ENCODE measurements at places on chromosomes 5 and 9.

GRCh38 chr9:95103281-95103771, 214.2 kb downstream of the FANCC start:
- DNase-seq = no peak

- DNase-seq = no peak
These were observed 2.5 kb downstream of the C1QTNF2 start for GRCh38 chr5:160367885-160368284.

DNA sequence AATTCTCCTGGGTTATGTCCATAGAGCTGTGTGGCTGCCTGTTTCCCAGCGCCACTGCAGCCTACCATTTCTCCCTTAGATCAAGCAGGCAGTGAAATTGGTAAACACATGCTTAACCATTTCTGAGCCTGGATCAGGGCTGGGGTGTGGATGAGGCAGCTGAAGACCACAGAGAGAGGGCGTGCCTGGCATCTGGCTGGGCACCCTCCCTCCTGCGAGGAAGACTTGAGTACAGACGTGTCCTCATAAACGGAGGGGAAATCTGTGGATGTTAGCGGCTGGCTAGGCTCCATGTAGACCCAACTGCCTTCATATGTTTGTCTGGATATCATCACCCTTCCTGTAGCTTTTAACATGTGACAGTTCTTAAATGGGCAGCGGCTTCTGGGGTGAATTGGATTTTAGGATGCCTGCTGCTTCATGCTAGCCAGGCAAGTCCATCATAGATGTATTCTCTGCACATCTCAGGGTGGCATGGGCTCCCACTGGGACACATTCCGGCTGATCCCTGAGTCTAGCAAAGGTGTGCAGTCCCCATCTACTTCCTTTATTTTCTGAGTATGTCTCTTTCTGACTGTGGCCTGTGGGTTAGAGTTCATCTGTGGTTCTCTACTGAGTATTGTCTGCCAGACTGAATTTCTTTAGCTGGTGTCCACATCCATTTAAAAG, 11.0 kb downstream of the RGS3 start:
- DNase-seq = no peak

DNA sequence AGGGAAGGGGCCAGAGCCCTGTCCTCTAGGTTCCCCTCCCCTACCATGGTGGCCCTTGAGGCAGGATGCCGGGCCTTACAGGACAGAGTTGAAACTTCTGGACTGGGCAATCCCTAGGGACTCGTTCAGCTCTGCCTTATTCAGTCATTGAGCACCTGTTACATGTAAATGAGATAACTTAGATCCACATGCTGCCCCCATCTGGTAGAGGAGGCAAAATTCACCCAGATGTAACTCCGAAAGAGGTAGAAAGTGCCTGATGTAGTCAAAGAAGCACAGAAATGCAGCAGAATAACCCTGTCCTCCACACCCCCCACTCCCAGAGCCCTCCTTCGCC, 1.5 kb downstream of the GGTA1 start:
- peak; percentile 60 for DNase-seq

DNA sequence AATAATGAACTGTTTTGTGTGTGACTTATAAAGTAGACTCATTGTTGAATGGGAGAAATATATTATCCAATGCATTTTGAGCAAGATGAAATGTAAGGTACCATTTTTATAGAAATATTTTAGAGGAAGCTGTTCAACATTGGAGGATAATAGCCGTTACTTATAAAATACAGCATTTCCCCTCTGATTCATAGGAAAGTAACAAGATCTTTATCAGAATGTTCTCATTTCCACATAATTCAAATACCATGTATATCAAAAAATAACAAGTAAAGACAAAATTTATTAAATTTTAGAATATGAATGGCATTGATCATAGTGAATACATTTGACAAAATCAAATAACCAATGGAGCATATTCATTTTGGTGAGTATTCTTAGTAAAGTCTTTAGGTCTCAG, 346.7 kb upstream of the PTGER4 start:
- DNase-seq = no peak

- no peak for DNase-seq
These were observed 106.5 kb upstream of the CCDC112 start for GRCh38 chr5:115402822-115403577.

DNA sequence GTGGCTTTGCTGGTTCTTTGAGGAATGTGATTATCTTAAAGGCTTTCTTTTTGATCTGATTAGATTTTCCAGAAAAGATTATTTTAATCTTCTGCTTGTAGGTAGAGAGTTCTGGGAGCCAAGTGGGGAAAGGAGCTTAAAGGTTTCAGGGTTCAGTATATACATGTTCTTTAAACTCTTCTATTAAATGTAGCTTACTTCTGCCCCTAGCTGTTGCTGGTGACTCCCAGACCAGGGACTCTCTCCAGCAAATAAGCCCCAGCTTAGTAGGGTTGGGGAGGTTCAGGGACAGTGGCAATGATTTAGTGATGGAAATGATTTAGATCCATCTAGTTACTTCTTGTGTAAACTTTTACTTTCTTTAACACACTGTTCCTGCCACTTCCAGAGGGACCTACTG, 72.2 kb downstream of the SLC12A2 start:
- no peak for DNase-seq

DNA sequence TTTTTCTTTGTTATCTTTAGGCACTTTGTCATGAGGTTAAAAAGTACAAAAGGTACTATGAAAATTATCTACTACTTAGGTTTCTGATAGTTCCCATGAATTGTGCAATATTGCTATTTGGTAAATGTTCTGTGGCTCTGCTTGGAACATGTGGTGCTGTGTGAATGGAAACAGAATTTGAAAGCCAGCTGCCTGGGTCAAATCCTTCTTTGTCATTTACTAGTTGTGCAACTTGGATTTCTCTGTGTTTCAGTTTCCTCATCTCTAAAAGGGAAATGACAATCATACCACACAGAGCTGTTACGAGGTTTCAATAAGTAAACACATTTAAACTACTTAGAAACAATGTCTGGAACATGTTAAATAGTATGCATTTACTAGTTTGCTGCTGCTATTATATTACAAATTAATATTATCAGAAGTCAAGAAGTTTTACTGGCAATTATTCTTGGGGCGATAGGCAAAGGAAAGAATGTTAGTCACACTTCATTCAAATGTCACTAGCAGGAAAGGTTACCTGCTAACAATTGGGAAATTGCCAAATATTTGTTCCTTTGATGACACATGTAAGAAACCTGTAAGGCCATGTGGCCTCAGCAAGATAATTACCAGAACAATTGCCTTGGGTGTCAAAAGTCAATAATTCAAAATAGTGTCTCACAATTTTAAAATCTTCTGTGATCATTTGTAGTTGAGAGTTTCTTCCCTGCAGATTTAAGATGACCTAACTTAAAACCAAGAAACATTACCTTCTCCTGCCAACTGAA, 184.8 kb downstream of the KIAA0825 start:
- no peak for DNase-seq

DNA sequence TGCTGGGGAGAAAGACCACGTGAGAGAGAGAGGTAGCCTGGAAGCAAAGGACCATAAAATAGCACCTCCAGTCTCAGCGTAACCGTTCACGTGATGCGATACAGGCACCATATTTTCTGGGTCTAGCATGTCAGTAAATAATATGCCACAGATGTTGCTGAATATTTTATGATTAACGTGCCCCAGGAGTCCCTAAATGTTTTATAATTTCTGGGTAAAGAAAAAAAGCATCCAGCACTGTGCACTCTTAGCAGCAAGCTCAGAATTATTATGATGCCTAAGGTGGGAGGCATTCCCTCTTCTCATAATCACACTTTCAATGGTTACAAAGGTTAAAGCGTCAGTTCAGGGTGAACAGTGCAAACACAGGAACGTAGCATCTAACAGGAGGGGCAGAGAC, 121.8 kb downstream of the CAVIN4 start:
- no peak for DNase-seq

- DNase-seq = no peak
These were observed 25.1 kb upstream of the CD180 start for GRCh38 chr5:67221487-67222242.

GRCh38 chr5:55691265-55692105, 20.6 kb downstream of the SLC38A9 start:
- no peak for DNase-seq

DNA sequence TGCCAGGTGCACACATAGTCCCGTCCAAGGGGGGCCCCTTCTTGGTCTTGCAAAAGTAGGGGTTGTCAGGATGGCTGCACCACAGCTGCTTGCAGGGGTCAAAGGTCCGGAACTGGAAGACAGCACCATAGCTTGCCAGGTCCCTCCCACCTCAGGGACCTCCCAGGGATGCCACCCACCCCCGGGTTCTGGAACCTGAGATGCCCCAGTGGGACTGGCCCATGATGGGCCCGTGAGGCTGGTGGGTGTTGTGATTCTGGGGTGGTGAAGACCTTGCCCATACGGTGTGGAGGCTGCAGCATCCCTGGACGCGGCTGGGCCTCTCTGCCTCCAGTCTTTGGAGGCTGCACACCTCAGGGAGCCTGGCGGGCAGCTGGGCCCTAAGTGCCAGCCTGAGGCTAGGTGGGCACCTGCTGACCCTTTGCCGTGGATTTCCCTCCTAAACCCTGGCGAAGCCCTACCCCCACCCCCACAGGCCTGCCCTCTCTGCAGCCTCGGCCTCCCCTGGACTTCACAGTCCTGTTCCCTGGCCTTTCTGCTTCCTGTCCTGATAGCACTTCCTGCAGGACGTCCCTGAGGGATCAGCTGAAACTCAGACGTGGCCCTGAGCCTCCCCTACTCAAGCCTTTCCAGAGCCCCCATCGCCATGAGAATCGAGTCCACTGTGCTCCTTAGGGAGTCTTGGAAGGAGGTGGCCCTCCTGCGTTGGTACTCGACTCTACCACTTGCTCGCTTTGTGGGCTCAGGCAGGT, 92.1 kb downstream of the ZNF354C start:
- no peak for DNase-seq

GRCh38 chr5:17907094-17907493, 272.8 kb downstream of the TAF11L14 start:
- no peak for DNase-seq

DNA sequence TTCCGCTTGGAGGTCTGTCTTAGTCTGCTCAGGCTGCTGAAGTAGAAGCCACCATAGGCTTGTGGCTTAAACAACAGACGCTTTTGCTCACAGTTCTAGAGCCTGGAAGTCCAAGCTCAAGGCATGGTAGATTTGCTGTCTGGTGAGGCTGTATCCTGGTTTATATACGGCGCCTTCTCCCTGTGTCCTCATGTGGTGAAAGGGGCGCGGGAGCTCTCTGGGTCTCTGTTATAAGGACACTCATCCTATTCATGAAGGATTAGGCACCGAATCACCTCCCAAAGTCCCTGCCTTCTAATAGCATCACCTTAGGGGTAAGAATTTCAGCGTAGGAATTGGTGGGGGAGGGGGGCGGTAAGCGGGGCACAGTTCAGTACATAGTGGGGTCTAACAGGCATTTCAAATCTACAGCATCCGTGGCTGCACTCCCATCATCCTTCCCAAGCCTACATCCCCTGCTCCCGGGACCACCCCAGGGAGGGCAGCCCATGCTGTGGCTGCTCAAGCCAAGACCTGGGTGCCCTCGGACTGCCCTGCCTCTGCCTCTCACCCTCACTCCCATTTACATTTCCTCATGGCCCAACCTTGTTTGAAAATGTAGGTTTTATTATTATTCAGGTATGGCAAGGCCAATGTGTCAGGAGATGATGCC, 15.1 kb upstream of the LPCAT1 start:
- DNase-seq = peak; percentile 10

- no peak for DNase-seq
These were observed 158.1 kb upstream of the NREP start for GRCh38 chr5:111914966-111915636.

DNA sequence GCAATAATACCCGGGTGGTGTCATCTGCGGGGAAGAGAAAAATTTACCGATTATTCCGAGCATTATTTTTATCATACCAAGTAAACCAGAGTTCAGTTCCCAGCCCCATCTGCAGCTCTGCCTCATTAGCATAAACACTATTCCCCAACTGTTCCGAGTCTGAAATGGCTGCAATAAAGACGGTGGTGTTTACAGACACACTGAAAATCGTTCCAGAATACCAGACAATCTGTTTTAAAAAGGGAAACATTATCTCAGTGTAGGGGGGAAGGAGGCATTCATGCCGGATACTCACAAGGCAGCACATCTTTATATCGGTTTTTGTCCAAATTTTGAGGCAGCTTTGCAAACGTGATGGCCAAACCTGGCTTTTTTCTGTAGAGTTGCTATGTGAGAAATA, 70.3 kb upstream of the EPB41L4B start:
- DNase-seq = no peak

GRCh38 chr9:120536949-120537640, 42.9 kb downstream of the CDK5RAP2 start:
- no peak for DNase-seq

- no peak for DNase-seq
These were observed 200.9 kb downstream of the MEF2C start for GRCh38 chr5:88682131-88682530.

GRCh38 chr5:5658226-5658625, 235.7 kb downstream of the ICE1 start:
- DNase-seq = peak; percentile 47

DNA sequence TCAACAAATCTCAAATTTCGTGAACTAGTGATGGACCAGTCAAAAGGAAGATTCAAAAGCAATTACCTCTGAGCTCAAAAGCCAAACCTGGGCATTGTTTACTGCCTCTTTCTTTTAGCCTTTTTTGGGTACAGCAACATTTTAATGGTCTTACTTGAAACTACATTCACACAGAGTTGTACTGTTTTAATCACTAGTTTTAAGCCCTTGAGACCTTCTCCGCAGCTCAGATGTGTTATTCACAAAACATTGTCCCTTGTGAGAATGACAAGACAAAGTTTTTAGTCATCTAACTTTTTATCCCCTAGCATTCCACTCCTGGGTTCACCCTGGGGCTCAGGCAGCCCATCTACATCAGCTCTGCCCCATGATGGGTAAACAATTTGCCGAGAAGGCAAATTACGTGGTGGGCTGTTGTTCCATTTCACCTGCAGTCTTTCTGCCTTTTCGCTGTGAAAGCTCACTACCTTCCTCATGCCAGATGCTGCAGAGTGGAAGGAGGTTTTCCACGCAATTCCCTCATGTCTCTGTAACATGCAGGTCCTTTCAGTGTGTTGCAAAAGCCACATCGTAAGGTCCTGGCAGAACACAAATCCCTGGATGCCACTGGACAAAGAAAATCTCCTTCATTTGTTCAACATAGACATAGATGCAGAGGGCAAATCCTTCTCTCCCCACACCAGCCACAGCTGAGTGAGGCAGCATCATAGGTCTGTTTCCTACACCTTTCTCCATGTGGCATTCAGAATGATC, 175.7 kb downstream of the EBF1 start:
- no peak for DNase-seq

DNA sequence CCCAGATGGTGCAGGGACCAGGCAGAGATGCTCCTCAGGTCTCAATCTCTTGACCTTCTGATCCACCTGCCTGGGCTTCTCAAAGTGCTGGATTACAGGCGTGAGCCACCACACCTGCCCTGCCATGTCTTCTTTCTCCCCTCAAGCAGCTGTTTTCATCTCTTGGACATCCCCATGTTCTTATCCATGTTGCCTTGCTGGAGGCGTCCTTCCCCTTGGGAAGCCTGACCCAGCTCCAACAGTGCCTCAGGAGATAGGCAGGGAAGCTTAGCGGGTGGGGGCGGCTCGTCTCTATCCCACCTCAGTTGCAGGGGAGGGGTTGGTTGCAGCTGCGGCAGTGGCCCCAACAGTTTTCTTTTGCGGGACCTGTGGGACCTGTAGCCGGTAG, 24.7 kb upstream of the SPATA31E1 start:
- DNase-seq = no peak
